ENCODE measurements at places on chromosomes 6 and 20. TPM values are rescaled to one million over a fixed set of nuclear protein-coding genes. Genes with fewer than 3 reads are reported as not detected.

DNA sequence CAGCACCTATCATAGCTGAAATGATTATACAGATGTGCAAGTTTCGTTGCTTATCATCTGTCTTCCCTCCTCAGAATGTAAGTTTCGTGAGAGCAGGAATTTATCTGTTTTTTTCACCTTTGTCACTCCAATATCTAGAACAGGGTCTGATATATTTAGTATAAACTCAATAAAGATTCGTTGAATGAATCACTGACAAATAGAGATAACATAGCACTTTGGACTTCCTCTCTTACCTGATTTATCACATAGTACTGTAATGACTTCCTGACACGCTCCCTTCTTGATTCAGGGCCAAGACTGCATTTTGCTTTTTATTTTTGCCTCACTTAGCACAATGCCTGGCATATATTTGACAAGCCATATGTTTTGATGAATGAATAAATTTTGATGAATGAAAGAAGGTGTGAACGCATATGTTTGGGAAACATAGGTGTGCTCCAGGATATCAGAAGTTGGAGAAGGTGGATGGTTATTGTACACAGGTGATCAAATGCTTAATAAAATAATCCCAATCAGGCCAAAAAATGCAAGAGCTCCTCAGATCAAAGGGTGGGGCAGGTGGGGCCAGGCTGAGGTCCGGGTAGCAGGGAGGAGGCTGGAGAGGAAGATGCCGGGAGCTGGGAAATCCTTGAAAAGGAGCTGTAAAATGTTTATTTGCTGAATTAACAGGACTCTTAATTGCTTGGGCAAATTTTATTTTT is 33.0 kb downstream of the PIM1 start:
- no peak for DNase-seq

DNA sequence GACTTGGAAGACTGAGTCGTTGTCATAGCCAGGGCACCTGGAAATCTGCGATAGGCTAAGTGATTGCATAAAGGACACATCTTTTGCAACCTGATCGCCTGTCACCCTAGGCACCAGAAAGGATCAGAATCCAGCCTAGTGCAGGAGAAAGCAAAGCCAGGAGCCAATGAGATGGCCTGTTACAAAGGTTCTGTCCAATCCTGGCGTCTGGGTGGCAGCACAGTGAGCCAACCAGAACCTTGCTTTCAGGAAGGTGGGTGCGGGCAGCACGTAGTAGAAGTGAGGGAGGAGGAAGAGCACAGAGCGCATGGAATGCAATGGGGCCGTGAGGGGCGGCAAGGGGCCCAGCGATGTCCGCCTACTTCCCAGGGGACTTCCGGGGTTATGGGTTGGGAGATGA is 120.4 kb upstream of the GGTLC1 start:
- DNase-seq, result no peak

DNA sequence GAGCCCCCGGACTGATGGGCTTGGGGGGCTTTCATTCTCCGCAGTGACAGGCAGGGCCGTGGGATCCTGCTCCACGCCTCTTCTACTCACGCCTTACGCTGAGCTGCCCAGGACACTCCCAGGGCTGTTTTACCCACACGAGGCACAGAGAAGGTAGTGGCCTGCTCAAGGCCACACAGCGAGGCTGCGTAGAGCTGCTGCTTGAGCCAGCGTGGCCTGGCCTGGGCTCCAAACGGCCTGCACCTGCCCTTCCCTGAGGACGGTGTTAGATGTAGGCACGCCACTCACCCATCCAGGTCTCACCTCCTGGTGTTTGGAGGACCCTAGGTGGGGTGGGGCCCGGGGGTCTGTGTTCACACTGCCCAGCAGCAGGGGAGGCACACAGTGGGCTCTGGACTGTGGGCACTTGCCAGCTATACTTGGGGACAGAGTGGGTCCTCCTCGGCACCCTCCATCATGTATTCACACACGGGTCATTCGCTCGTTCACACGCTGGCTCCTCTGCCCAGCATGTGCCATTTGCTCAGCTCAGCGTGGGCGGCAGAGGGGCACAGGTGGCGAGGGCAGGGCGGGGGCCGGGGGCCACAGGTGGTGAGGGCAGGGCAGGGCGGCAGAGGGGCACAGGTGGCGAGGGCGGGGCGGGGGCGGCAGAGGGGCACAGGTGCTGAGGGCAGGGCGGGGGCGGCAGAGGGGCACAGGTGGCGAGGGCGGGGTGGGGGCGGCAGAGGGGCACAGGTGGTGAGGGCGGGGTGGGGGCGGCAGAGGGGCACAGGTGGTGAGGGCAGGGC is 18.4 kb upstream of the RBBP8NL start:
- no peak for DNase-seq

- no peak for DNase-seq
These were observed 34.4 kb downstream of the TSBP1 start for GRCh38 chr6:32337186-32337805.

The C4B gene
- 166 TPM for total RNA-seq

DNA sequence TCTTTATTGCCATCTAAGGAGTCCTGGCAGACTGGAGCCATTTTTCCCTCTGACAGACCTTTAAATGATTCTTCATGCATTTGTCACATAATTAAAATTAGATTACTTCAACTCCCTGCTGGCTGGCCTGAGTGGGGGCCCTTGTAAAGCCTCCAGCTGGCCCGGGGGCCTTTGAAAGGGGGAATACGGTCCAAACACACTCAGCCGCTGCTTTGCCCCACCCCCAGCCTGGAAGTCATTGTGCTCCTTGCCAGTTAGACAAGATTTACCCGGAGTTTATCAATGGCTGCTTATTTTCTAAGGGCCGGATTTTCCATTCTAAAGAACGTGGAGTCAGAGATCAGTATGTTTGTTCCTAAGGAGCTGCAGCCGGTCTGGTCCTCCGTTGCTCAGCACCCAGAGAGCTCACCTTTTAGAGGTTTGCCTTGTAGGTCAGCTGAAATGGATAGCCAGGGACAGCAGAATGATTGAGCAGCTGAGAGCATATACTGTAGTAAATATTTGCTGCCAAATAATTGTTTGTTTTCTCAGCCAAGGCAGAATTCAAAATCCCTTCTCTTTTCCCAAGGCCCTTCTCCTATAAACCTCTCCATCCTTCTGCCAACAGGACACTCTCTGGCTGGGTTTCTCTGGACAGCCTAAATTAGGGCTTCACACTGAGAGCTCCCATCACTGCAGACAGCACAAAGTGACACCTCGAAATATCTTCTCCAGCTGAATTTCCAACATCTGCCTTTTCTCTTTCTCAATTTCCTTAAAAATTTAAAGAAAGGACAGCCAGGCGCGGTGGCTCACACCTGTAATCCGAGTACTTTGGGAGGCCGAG is 68.4 kb upstream of the RBM24 start:
- no peak for DNase-seq

The PROCR gene
- 20.4 TPM for total RNA-seq

GRCh38 chr6:77030929-77031674 is 432.2 kb downstream of the HTR1B start:
- no peak for DNase-seq

GRCh38 chr20:63325021-63325471 is 32.1 kb downstream of the COL20A1 start:
- peak; percentile 29 for DNase-seq

- no peak for DNase-seq
These were observed 99.7 kb downstream of the IRF4 start for GRCh38 chr6:491233-491632.

The UBE2C gene
- total RNA-seq, result 1.4 TPM

The CHRNA4 gene
- 0.06 TPM for total RNA-seq

The KCNQ2 gene
- not detected for total RNA-seq

GRCh38 chr20:19250346-19250745 is 37.9 kb downstream of the SLC24A3 start:
- DNase-seq, result no peak

The HLA-DPB1 gene
- total RNA-seq, result 385 TPM

The TULP1 gene
- not detected for total RNA-seq

- no peak for DNase-seq
These were observed 74.2 kb downstream of the IRF4 start for GRCh38 chr6:465531-466348.

GRCh38 chr20:4787069-4787468 is 65.4 kb downstream of the PRND start:
- DNase-seq, result no peak

- DNase-seq, result peak; percentile 62
These were observed 567 bp downstream of the HS3ST5 start for GRCh38 chr6:114342086-114342825.

- DNase-seq, result no peak
These were observed 181.2 kb upstream of the PDE10A start for GRCh38 chr6:165844232-165844631.

The SLA2 gene
- total RNA-seq, result 1.9 TPM

DNA sequence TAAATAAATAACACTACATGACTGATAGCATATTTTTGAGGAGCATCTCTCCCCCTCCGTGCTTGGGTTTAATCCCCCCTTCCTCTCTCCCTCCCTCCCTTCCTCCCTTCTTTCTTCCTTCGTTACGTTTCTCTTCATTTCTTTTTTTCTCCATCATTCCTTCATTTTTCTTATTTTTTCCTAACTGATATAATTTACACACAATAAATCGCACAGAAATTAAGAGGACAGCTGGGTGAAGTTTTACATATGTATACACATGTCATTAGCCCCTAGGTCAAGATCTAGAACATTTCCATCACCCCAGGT is 51.4 kb upstream of the EZR start:
- DNase-seq, result no peak

The CLVS2 gene
- not detected for total RNA-seq

DNA sequence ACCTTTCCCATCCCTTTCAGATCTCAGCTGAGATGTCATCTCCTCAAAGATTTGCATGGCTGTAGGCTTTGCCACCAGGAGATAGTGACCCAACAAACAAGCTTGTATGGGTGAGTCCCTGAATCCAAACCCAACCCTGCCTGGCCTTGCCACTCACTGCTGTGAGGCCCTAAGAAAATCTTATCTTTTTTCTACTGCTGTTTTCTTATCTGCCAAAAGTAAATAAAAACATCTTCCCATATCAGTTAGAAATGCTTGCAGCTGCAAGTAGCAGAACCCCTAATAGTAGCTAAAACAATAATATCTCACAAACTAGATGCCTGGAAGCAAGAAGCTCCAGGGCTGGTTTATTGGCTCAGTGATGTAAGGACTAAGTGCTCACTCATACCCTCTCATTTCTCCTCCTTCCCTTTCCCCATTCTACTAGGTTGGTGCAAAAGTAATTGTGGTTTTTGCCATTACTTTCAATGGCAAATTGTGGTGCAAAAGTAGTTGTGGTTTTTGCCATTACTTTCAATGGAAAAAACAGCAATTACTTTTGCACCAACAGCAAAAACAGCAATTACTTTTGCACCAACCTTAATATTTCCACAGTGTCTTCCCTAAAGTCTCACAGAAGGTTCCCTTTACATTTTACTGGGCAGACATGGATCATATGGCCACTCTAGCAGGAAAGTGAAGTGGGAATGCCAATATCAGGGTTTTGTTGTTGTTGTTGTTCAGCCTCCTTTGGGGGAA is 56.7 kb upstream of the PSMF1 start:
- no peak for DNase-seq

- DNase-seq, result no peak
These were observed 35.4 kb upstream of the SYNCRIP start for GRCh38 chr6:85678026-85678601.

- no peak for DNase-seq
These were observed 62.1 kb downstream of the HTR1B start for GRCh38 chr6:77401231-77401630.

The HLA-DQB1 gene
- total RNA-seq, result 94.9 TPM

- no peak for DNase-seq
These were observed 15.0 kb upstream of the DAAM2 start for GRCh38 chr6:39777218-39777617.

GRCh38 chr6:21158873-21159272 is 434.7 kb upstream of the SOX4 start:
- DNase-seq, result no peak

- DNase-seq, result no peak
These were observed 537.4 kb downstream of the PTPRT start for GRCh38 chr20:42652266-42652665.

GRCh38 chr6:42817907-42818306 is 36.1 kb downstream of the BICRAL start:
- DNase-seq, result no peak

DNA sequence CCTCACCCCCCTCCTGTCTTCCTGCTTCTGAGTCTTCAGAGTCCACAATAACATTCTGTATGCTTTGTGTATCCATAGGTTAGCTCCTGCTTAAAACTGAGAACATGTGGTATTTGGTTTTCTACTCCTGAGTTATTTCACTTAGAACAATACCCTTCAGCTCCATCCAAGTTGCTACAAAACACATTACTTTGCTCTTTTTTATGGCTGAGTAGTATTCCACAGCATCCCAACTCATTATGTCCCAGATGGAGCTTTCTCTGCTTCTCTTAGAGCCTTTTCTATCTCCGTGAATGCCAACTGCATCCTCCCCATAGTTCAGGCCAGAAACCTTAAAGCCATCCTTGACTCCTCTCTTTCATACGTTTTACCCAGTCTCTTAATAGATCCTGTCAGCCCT is 55.8 kb downstream of the STMND1 start:
- no peak for DNase-seq

GRCh38 chr6:63923139-63923739 is 287.6 kb downstream of the PHF3 start:
- no peak for DNase-seq

The FOXS1 gene
- 3.3 TPM for total RNA-seq

DNA sequence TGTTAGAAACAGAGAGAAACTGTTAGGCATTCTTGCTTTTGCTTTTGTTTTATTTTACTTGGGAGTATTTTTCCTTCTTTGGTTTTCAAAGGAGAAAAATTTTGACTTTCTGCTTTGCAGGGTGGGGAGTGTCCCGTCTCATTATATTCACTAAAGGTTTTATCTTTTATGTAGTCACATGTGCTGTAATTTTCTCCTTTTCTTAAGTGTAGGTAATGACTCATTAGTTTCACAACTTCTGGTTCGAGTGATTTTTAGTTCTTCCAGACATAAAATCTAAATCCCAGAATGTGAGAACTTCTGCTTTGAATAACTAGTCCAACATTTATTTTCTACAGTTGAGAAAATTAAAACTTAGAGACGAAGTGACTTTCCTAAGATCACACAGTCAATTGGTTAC is 37.7 kb downstream of the ADGRF1 start:
- no peak for DNase-seq

The FERMT1 gene
- 2.4 TPM for total RNA-seq

The NDRG3 gene
- total RNA-seq, result 30.3 TPM

GRCh38 chr6:98230250-98230649 is 604.1 kb upstream of the POU3F2 start:
- no peak for DNase-seq

DNA sequence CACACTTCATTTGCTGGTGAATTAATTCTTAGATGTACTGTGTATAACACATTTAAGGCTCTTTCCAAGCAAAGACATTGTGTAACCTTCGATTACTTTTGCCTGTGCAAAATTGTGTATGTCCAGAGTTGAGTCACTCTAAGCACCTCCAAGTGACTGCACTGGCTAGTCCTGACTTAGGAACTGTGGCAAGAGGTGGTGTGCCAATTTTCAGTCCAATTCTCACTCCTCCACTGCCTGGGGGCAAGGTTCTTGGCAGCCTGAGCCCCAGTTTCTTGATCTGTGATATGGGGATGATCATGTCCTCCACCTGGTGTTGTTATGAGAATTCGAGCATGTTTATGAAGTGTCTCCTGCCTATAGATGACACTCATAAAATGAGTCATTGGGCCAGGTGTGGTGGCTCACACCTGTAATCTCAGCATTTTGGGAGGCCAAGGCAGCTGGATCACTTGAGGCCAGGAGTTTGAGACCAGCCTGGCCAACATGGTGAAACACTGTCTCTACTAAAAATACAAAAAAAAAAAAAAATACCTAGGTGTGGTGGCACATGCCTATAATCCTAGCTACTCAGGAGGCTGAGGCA is 105.3 kb upstream of the CDYL start:
- DNase-seq, result no peak

GRCh38 chr6:14858808-14859207 is 387.1 kb upstream of the JARID2 start:
- no peak for DNase-seq

The EYS gene
- total RNA-seq, result not detected

The IL17F gene
- total RNA-seq, result not detected

Data from upper lobe of right lung (tissue), 1 donor.